ENCODE measurements at places on chromosomes 3 and 15.

GRCh38 chr3:53137835-53138446 is 7.7 kb upstream of the RFT1 start:
- DNase-seq, result no peak

DNA sequence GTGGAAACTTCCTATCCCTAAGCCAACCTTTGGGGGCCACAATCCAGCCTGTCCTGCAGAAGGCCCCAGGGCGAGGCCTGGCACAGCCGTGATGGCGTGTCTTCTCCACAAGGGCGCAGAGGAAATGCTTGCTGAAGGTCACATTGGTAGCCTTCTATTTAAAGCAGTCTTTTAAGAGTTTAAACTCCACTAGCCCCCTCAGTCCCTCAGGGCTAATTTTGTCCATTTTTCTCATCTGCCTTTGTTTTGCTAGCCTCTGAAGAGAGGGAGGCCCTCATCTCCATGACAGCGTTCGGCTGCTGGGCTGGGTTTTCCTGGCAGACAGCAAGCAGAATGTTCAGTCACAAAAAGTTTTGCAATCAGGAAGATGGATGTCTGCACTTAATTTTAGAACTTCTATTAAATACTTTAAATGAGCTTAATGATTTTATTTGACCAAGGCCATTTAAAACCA is 40.8 kb downstream of the RARB start:
- peak; percentile 60 for DNase-seq

DNA sequence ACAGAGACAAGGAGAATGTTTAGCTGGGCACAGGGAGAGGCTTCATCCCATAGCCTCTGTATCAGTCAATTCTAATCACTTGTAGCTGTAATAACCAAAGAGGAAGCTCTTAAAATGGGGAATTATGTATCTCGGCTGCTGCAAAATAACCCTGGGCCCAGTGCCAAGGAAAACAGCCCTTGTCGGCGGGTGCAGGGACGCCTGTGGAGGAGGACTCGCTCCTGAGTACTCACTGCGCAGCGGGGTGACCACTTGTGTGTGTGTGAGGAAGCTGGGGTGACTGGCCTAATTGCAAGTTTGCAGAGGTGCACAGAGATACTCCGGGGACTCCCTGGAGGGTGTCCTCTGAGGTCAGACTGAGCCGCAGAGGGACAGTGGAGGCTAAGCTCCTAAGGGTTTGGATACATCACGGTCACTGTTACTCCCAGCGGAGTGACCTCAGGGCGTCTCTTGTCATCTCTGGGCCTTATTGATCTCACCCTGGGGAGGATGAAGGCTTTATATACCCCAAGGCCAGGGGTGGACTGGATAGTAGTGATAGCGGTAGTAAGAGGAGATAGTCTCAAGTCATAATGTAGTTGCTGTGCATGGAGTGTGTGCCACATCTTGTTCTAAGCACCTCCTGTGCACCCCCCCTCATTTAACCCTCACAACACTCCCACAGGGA is 37.2 kb downstream of the SLC6A6 start:
- DNase-seq, result no peak

GRCh38 chr3:15329046-15330005 is 3.1 kb downstream of the SH3BP5 start:
- DNase-seq, result no peak

GRCh38 chr3:130849091-130849552 is 44.8 kb upstream of the ATP2C1 start:
- peak; percentile 17 for DNase-seq
